ENCODE measurements at places on chromosomes 3 and 15.

GRCh38 chr3:23438657-23439056, 235.5 kb downstream of the UBE2E2 start:
- DNase-seq: no peak

GRCh38 chr3:14789221-14789620, 29.5 kb upstream of the FGD5 start:
- no peak for DNase-seq

DNA sequence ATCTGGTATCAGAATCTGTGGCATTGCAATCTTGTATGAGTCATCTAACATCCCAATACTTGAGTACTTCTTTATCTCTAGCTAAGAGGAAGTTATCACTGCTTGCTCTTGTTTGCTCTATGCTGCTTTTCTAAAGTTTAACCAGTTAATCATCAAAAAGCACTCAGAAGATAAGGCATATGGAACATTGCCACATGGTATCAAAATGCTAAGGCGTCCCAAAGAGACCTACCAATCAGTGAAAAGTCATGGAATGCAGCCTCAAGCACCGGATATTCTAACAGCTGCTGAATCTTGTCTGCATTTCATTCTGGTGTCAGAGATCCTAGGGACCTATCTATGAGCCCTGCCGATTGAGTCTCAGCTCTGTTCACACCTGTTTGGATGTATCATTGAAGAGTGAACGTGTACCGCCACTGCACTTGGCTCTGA, 192.8 kb downstream of the ARPP21 start:
- DNase-seq: no peak

DNA sequence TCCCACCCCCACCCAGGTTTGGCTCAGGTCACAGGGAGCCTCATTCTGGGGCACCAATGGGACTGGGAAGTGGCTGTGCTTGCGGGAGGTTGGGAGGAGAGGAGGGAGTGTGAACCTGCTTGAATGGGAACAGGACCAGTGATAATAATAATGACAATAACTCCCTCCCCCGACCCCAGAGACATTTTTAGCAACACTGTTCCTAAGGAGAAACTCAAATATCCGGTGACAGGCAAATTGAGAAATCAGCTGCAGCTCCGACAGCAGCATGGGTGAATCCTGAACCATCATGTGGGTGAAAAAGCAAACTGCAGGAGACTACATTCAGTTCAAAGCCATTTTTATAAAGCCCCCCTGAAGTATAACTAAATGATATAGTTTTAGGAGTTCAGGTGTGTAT, 11.6 kb upstream of the RPL29 start:
- DNase-seq: no peak

- no peak for DNase-seq
Measured at GRCh38 chr3:126816986-126817777, 113.1 kb downstream of the CHCHD6 start.

All from stimulated activated CD8-positive, alpha-beta memory T cell treated with anti-CD3 and anti-CD28 coated beads, Interleukin-2, amount 100 ng/mL, for 1 hour (primary cell).